Activated T-cell treated with anti-CD3 and anti-CD28 coated beads for 48 hours (primary cell): ENCODE measurements at places on chromosomes 13 and 19.

GRCh38 chr19:32458500-32459123 is 53.0 kb downstream of the DPY19L3 start:
- no peak for DNase-seq

DNA sequence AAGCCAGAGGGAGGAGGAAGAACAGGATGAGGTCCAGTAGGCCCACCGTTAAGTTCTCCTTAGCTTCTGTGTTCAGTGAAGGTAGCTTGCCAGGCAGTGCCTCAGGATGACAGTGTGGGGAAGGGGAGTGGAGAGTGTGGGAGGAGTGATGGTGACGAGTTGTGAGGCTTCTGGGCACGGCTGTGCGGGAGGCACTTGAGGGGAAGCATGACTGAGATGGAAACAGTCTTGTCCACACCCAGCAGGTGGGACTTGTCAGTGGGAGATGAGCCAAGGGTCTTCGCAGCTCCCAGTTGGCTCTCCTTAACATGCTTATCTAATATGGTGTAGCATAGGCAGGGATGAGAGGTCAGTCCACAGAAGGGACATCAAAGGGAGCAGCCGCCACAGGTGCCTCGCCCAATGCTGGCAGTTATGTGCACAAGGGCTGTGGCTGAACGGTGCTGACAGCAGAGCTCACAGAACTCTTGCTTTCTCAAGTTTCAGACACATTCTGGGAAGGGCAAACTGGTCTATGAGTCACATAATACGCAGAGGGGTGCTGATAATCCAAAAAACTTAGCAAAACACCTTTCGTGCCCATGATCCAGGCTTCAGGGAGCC is 47.5 kb downstream of the OXGR1 start:
- no peak for DNase-seq

DNA sequence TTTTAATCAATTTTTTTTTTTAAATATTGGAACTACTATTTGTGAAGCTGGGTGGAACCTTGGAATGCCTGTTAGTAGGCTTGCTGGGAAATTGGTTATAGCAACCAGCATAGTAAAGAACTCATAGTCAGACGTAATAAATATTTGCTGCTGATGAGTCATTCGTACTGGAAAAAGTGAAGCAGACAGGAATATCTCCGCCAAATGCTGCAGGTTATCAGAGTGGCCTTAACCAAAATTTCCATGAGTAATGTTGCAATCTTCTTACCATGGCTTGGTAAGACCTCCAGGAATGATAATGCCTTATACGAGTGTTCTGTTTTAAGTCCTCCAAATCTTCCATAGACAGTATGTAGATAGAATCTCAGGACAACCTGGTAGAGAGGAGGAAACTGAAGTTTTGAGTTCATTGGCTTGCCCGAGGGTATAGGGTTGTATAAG is 34.2 kb downstream of the MBNL2 start:
- no peak for DNase-seq

GRCh38 chr13:20301403-20302071 is 69.4 kb upstream of the GJB6 start:
- no peak for DNase-seq

GRCh38 chr13:98892821-98893220 is 85.0 kb downstream of the DOCK9 start:
- DNase-seq, result no peak
